ENCODE measurements at places on chromosomes 6 and 20.

DNA sequence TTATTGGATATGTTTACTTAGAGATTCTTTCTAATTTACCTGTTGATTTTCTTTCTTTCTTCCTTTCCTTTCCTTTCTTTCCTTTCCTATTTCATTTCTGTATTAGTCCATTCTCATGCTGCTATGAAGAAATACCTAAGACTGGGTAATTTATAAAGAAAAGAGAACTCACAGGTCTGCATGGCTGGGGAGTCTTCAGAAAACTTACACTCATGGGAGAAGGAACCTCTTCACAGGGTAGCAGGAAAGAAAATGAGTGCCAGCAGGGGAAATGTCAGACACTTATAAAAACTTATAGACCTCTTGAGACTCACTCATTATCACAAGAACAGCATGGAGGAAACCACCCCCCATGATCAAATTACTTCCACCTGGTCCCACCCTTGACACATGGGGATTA is 40.8 kb downstream of the HDAC2 start:
- no peak for DNase-seq

- no peak for DNase-seq
These were observed 125.6 kb upstream of the STXBP5 start for GRCh38 chr6:147078602-147079001.

DNA sequence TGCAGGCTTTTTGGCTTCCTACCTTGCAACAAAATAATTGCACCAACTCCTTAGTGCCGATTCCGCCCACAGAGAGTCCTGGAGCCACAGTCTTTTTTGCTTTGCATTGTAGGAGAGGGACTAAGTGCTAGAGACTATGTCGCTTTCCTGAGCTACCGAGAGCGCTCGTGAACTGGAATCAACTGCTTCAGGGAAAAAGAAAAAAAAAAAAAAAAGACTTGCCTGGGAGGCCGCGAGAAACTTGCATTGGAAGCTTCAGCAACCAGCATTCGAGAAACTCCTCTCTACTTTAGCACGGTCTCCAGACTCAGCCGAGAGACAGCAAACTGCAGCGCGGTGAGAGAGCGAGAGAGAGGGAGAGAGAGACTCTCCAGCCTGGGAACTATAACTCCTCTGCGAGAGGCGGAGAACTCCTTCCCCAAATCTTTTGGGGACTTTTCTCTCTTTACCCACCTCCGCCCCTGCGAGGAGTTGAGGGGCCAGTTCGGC is 420 bp downstream of the SOX4 start:
- DNase-seq, result peak; percentile 47

DNA sequence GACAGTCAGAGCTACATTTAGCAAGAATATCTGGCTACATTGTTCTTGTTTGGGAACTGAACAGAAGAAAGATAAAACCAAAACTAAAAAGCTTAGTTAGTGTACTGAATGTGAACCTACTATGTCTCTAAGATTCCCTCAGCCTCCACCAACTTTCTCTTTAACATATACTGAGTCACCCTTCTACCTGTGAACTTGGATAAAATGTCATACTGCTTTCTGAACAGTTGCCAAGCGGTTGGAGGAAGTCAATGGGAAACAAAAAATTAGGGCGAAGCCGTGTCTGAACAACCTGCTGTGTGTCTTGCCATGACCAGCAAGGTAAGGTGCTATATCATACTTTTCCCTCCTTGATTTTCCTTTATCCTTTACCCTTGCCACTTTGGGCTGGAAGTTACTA is 243.5 kb downstream of the BTBD9 start:
- DNase-seq, result no peak

DNA sequence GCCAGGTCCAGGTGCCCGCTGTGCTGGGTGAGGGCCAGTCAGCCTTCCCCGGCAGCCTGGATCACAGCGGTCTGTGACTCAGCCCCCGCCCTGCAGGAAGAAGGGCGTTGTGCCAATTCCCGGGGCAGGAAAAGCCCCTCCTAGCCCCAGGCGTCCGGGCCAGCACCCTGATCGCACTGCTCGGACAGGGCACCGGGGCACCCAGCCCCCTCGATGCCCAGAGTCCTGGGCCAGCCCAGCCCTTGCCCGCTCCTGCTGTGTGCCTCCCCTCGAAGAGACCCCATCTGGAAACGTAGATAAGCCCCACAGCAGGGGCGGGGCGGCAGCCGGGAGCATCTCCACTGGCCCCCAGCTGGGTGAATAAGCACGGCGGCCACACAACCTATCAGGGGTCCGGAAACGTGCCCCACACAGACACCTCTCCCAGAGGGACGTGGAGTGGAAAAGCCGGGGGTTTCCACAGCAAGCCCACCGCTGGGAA is 9.9 kb downstream of the LAMA5 start:
- DNase-seq, result no peak

- no peak for DNase-seq
These were observed 4.3 kb downstream of the ATP5F1E start for GRCh38 chr20:59027741-59028320.

DNA sequence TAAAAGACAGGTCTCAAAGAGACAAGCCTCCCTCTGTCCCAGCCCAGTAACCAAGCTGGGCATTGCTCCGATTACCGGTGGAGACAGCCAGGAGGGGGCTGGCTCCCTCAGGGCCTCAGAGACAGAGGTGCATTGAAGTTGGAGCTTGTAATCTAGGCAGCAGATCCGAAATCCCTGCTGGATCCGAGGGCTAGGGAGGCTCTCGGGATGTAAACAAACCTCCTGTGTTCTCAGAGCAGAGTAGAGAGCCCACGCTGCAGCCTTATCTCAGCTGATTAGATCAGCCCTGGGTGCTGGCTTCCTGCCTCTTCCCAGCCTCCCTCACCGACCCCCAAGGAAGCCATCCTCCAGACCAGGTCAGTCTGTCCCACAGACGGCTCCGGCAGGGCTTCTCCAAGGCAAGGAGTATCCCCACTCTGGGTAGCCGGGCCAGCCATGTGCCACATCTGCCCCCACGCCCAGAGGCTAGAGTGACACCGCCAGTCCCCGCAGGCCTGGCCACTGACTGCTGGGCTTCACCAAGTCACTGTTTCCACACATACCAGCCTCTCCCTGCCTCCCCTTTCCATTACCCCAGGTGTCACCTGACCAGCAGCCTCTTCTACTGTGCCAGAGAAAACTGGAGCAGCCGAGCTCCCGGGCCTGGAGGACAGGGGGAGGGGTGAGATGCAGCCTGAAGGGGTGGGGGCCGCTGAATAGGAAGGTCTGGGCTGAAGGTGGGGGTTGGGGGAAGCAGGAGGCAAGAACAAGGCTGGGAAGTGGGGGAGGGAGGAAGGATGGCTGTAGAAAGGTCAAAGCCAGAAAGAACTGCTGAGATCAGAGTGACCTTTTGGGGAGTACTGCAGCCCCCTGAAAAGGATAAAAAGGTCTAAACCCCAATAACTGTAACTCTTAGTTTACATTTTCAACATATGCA is 6.0 kb downstream of the SDC4 start:
- DNase-seq, result no peak

GRCh38 chr20:34473262-34473883 is 42.8 kb upstream of the DYNLRB1 start:
- DNase-seq, result no peak

GRCh38 chr6:90186637-90187371 is 109.8 kb downstream of the BACH2 start:
- peak; percentile 17 for DNase-seq

GRCh38 chr20:63633732-63634131 is 6.8 kb upstream of the GMEB2 start:
- DNase-seq, result no peak

- DNase-seq, result no peak
These were observed 18.3 kb downstream of the DSP start for GRCh38 chr6:7559651-7560385.

- DNase-seq, result no peak
These were observed 48.0 kb downstream of the PHACTR3 start for GRCh38 chr20:59652381-59652780.

- no peak for DNase-seq
These were observed 79.5 kb downstream of the FYN start for GRCh38 chr6:111793711-111794111.

GRCh38 chr6:68651011-68651985 is 16.2 kb downstream of the ADGRB3 start:
- DNase-seq, result no peak

GRCh38 chr6:37083243-37084138 is 78.0 kb downstream of the FGD2 start:
- peak; percentile 23 for DNase-seq

DNA sequence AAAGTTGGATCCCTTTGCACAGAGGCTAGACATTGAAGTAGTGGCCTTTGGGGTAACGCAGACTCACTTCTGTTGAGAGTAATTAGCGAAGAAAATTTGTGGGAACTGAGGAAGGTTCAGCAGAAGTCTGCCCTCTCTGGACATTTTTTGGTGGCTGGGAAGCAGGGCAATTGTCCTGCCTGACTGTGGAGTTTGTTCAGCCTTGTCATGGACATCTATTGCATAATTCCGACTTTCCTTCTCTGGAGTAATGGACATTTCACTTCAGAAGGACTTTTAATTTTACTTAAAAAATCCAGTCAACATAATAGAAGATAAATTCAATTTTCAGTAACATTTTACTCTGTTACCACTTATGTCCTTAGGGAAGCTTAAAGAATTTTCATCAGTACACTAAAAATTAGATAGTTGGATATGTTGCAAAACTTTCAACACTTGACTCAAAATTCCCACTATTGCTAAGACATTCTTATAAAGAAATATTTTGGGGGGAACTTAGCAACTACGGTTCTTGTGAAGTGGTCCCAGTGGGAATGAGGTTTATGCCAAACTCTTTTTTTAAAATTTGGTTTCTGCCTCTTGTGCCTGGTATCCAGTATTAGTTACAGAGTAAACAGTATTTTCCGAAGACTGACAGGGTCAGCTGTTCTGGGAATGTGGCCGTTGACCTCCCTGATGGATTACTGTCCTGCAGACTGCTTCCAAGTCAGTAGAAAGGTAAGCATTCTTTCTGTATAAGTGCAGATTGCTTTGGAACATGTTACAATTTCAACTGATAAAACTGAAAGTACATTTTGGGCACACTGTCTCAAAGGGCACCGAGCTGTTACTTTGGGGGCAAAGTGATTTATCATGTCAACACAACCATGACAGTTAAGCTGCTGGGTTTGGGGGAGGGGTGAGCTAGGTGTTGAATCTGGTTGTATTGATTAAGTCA is 100.6 kb upstream of the MLIP start:
- no peak for DNase-seq

DNA sequence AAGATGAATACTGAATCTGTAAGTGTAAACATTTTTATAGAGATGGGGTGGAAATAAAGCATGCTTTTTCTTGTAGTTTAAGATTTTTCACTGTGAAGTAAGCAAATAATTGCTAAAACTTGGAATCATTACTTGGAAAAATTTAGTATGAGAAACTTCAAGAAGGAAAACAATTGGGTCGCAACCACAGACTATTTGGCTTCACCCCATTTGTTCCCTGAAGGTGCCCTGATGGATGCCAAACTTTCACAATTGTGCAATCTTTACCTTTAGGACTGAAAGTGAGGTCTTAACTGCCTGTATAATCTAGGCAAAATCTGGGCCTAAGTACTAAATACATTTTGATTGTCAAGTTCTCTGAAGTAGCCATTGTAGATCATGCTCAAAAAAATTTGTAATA is 330.1 kb downstream of the HDGFL1 start:
- no peak for DNase-seq

DNA sequence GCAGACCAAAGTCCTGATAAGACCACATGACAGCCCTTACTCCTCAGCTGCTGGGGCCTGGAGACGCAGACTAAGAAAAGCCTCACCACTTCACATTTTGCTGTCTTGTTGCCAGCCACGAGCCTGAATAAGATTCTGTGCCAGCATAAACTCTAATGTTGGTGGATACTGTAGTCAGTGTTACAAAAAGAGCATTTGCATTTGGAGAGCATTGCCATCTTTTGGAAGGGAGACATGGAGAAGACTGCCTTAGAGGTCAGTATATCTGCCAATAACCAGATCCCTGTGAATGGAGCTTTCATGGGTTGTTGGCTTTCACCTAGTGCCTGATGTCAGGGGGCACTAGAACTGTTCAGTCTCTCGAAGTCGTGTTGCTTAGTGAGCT is 315.2 kb downstream of the ZFAND3 start:
- no peak for DNase-seq

GRCh38 chr6:129766959-129767728 is 57.2 kb upstream of the ARHGAP18 start:
- DNase-seq, result no peak

DNA sequence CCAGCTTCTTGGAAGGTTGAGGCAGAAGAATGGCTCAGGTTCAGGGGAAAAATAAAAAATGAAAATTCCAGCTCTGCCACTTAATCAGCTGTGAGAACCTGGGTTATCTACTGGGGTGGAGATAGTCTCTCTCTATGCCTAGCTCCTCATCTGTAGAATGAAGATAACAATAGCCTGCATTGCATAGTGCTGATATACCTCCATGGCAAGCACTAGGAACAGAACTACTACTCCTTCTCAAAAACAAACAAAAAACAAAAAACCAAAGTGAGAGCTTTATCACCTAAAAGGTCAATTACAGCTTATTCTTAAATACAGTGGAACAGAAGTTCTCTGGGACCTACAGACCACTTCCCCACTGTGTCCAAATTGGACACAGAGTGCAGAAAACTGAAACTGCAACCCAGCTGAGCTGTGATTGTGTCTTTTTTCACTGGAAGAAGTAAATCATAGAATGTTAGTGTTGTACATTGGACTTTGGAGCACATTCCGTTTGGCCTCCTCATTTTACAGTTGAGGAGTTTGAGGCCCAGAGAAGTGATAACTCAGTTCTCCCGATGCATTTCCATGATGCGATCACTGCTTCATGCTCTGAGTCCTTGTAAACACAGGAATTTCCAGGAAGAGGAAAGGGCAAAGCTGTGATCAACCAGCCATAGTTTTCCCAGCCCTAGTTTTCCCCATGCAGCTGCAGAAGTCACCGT is 23.3 kb downstream of the MTFR2 start:
- DNase-seq, result no peak

DNA sequence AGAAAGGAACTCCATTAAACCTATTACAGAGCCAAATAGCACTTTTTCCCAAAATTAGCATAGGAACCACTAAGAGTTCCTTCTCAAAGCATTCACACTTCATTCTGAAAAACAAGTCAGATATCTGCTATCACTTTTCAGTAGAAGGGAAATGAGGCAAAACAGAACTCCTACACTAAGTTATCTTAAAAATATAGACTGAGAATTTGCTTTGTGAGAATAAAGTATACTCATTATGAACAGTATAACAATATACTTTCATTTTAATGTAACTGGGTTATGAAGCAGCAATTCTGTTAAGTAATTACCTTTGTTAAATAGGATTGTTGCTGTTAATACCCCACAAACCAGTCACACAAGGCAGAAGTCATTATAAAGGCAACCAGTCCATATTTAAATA is 8.7 kb downstream of the MTRF1L start:
- DNase-seq, result no peak

- no peak for DNase-seq
These were observed 408.9 kb downstream of the CBLN4 start for GRCh38 chr20:55596431-55596830.

DNA sequence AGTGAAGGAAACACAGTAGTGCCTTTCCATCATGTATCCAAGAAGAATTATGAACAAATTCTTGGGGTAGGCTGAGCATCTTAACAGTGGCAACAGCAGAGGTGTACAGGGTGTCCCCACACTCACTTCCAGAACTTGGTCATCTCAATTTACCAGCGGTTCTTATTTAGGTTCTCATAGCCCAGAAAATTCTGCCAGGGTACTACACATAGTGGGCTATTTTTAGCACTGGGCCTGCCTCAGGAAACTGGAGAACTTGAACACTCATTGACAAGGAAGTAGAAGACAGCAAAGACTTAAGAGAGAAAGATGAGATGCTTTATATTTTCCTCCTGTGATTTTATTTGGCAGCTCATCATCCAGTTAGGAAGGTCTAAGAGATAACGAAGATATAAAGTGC is 71.8 kb upstream of the PHIP start:
- no peak for DNase-seq

GRCh38 chr20:44302026-44302669 is 8.9 kb downstream of the FITM2 start:
- DNase-seq, result no peak

Measured in bone marrow (tissue), 2 donors.